ENCODE measurements at places on chromosomes 13 and 19.
A peak's percentile ranks its signal among the peaks of the same experiment; 100 is the strongest.

GRCh38 chr13:50406831-50407230 lies 391.6 kb downstream of the KCNRG start:
- DNase-seq = no peak

DNA sequence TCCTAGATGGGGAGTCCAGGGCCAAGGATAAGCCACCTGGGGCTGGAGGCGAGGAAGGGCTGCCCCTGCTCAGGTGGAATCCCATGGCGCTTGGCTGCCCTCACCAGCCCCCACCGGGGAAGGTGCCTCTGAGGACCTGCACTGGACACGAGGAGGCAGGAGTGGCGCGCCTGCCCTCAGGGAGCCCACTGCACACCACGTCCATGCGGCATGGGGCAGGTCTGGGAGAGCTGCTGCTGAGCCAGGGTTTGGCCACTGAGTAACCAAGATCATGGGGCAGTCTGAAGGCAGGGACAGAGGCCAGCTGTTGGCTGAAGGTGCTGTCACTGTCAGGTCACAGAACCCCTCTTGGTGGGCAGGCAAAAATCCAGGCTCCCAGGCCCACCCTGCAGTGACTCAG lies 25.9 kb downstream of the ELAVL1 start:
- DNase-seq = peak; percentile 51

DNA sequence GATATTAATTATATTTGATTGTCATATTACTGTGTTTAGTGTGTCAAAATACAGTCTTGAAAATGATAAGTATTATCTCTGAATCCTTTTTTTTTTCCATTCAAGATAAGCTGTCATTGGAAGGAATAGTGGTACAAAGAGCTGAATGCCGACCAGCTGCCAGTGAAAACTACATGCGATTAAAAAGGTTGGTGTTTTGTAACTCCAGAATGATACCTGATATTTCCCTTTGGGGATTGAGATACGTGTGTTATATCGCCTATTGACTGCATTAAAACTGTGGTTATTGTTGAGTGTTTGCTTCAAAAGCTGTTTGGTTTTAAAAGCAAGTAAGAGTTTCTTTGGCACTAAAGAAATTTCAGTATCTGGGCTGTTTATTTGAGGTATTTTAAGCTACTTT lies 6.5 kb upstream of the KCTD4 start:
- no peak for DNase-seq

GRCh38 chr13:43725460-43725859 lies 61.3 kb downstream of the ENOX1 start:
- no peak for DNase-seq

DNA sequence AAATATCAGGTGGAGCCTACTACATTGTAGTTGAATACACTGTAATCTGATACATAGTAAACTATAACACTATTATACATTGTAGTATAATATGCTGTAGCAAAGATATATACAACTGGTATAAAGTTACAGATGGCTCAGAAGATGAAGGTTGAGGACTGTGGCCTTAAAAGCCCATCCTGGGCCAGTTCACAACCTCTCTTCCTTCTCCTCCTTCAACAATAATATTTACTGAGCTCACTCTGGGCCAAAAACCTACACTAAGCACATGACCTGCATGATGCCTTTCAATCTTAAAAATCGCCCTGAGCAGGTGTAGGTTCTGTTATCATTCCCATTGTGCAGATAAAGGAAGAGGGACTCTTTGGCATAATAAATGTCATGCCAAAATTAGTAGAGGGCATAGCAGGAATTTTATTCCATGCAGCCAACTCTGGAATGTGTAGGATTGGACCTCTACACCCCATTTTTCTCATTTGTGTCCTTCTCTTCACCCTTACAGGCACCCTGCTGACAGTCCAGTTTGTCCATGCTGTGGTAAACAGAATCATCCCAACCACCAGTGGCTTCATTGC lies 14.6 kb upstream of the SIN3B start:
- no peak for DNase-seq

- DNase-seq = no peak
Observed at GRCh38 chr13:53648673-53649072, 620.1 kb downstream of the OLFM4 start.

DNA sequence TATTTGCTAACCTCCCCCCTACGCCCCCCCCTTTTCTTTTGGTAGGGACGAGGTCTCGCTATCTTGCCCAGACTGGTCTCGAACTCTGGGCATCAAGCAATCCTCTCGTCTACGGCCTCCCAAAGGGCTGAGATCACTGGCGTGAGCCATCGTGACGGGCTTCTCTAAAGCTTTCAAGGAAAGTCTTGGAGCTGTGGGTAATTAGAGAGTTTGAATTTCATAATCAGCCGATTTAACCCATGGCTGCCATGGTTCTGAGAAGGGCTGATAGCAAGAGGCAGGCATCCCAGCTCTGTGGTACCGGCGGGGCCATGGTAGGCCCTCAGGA lies 679 bp upstream of the ABHD8 start:
- no peak for DNase-seq

DNA sequence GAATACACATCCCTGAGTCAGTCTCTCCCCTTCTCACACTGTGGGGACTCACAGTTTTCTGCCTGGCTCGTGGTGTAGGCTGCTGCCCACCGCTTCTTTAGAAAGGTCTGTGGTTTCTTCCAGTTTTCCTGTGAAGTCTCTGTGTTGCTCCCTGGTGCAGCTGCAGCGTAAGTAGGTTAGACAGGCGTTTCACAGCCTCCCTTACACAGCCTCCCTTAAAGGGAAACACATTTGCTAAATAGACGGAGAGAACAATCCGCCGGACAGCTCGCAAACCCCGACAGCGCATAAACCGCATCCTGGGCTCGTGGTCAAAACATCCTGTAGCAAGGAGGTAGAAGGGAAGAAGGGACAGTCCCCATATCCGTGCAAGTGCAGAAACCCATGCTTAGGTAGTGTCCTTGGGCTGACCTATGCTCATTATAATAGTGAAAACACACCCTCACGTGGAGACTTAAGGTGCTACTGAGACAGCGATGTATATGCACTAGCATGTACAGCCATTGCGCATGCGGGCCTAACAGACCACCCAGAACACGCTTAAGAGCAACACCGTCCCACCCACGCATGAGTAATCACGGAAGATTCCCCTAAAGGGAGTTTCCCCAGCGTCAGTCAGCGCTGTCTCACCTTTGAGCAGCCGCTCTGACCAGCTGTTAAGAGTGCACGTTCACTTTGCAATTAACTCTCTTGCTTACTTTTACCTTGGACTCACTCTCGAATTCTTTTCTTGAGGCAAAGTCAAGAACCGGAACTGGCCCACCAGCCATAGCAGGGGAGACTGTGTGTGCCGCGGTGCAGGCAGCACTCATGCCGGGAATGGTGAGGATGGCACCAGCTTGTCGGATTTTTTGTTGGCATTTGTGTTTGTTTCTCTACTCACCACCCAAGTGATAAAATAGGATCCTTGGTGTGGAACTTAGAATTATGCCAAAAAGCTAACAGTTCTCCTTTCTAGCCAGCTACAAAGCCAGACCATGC lies 16.6 kb downstream of the SIGLEC8 start:
- no peak for DNase-seq

DNA sequence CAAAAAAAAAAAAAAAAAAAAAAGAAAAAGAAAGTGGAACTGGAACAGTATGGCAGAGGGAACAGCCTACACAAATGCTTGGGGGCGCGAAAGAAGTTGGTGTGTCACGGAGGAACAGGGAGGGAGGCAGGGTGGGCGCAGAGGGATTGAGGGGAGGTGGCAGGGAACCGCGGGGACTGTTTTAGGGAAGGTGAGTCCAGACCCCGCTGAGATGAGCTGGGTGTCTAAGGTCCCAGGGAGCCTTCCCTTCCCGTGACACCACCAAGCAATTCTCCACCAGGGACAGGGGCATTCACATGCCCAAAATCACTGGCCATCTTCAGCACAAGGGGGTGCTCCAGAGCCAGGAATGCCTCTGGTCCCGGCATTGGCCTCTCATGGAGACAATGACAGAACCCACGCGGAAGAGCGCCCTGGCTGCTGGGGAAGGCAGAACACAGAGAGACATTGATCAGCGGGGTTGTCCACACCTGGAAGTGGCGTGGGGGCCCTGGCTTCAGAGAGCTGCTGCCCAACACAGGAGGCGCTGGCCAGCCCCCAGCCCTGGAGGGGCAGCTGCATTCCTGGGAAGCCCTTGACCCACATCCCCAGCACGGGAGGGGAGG lies 6.9 kb downstream of the PEAK3 start:
- DNase-seq = peak; percentile 67

GRCh38 chr13:85816413-85816812 lies 17.2 kb upstream of the SLITRK6 start:
- DNase-seq = no peak

- DNase-seq = no peak
Observed at GRCh38 chr19:53664760-53665159, 33.0 kb downstream of the DPRX start.

DNA sequence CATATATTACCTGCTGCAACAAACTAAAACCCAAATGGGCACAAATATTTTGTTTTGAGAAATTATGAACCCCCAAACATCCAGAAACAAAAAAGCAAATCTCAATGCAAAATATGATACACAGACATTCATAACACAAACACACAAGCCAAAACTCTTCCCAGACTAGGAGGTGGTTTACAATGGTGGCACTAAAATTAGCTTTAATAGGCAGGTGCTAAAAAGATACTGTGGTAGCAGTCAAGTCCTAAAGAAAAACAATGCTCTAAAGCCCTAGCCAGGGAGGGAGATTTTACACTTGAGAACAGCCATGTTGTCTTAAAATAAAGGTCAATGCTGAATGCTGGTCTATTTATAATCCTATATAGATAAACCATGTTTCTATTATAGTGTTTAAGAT lies 65.0 kb downstream of the DOCK9 start:
- DNase-seq = no peak

Data from heart left ventricle (tissue), 16 donors.